ENCODE measurements at places on chromosomes 11 and 22.

- no peak for DNase-seq
These were observed 1.7 kb downstream of the CREBZF start for GRCh38 chr11:85663080-85663752.

GRCh38 chr22:26995235-26995634, 337.8 kb downstream of the MIAT start:
- no peak for DNase-seq

DNA sequence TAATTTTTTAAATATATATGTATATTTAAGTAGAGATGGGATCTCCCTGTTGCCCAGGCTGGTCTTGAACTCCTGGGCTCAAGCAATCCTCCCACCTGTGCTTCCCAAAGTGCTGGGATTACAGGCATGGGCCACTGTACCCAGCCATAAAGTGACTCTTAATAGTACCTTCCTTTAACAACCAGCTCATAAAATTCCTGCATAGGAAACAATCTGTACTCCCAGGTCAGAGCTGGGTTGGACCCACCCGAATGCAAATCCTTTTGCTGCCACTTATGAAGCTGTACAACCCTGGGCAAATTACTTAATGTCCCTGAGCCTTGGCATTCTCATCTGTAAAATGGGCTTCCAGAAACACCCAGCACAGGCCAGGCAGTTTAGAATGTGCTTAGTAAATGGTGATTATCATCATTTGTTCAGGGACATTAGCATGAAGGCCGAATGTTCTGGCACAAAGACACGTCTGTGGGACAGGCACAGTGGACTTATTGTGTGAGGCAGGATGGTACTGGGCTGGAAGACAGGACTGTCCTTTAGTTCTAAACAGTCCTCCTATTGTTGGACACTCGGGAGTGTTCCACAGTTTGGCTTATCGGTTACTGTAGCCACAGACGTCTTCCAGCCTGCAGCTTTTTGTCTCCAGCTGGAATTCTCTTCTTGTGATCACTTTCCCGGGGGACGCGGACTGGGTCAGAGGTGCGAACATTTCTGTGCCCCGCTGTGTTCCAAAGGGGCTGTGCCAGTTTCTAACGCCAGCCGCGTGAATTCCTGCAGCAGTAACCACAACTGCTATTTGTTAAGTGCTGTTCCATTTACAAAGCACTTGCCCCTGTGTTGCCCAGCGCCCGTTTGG, 6.0 kb downstream of the PDXP start:
- no peak for DNase-seq

GRCh38 chr11:47552056-47552565, 821 bp downstream of the CELF1 start:
- no peak for DNase-seq

GRCh38 chr11:66891851-66892660, 35.2 kb downstream of the LRFN4 start:
- DNase-seq, result no peak

DNA sequence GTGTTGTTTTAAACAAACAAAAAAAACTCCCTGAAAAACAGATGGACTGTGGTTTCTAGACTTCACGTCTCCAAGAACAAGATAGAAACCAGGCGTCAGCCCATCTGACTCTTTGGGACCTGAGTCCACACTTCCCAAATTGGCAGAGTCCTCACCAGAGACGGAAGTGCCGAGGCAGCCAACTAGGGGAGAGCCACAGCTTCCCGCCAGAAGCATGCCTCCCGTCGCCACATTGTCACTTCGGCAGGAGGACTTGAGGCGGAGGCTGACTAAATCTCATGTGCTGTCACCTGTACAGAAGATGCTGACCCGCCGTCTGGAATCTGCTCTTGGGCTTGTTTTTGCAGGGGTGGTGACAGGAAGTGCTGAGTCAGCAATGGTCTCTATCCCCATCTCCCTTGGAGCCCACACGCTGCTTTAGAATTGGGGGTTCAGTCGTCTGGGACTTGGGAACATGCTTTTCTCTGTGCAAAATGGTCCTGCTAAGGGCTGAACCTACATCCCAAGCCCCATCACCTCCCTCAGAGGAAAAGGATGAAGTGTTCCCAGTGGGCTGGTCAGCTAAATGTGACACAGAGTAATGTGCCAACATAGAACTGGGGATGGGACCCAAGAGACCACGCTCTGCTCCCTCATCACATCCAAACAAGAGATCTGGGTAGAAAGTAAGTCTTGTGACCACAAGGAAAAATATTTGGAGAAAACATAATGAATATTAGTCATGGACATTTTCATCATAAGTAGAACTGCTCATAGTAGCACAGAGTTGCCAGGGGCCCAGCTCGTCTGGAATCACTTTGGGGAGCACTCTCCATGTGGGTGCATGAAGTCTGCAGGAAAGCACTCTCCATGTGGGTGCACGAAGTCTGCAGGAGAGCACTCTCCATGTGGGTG, 152.9 kb downstream of the SNX19 start:
- DNase-seq, result no peak

DNA sequence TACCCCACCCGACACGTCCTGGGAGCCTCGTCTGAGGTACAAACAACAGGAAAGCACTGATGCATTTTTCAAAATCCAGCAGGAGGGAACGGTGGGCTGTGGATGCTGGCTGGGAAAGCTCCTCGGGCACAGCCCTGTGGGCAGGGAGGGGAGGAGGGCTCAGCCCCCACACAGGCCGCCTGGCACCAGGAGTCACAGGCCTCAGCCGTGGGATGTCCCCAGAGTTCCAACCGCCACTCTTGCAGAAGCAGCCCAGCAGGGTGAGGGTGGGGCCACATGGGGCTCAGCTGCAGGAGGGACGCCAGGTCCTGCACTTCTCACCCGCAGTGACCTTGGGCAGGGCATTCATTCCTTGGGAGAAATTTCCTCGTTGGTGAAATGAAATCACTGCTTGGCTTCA, 274.6 kb downstream of the BRD1 start:
- no peak for DNase-seq

DNA sequence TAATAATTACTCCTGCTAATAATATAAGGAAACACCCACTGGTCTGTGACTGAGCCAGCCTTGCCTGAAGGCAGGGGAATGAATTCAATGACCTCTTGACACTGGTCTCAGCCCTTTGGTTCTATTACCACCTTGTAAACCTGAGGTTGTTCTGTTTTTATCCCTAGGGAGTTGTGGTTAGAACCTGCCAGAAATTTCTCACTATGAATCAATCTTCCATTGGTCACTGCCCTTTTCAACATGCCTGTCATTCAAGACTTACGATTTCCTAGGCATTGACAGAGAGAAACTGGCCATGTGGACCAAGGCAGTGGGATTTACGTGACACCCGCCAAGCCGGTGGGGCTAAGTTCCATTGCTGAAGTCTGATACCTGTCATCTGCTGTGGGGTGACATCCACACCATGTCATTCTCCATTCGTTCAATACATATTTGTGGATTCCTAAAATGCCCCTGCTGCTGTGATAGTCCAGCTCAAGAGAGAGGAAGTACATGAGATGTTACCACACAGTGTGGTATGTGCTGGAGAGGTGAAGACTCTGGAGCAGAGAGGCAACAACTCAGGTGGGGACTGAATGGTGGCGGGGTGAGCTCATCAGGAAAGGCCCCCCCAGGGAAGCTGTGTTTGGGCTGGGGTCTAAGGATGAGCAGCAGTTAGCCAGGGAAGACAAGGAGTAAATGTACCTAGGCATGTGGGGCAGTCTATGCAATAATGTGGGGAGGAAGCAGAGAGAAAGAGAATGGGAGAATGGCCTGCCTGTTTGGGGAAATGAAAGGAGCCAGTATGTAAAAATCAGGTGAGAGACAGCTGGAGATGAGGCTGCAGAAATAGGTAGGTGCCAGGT, 15.2 kb upstream of the EHF start:
- no peak for DNase-seq

- DNase-seq, result no peak
These were observed 58.3 kb upstream of the CYP2D6 start for GRCh38 chr22:42188808-42189447.

DNA sequence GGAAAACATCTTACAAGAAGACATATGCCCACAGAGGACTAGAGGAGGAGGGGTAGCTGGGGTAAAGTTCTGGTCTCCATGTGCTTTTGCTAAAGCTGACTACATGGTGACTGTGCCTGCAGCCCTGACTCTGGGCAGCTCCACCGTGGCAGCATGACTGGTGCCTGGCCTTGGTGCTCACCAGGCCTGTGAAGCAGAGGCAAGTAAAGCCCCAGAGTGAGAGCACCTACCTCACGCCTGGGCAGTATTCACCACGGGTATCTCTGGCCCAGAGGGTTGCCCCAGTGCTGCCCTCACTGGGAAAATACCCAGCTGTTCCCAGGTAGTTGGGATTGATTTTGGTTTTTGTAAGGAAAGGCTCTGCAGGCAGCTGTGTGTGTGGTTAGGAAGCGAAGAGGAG, 78.3 kb downstream of the CTTN start:
- DNase-seq, result no peak

DNA sequence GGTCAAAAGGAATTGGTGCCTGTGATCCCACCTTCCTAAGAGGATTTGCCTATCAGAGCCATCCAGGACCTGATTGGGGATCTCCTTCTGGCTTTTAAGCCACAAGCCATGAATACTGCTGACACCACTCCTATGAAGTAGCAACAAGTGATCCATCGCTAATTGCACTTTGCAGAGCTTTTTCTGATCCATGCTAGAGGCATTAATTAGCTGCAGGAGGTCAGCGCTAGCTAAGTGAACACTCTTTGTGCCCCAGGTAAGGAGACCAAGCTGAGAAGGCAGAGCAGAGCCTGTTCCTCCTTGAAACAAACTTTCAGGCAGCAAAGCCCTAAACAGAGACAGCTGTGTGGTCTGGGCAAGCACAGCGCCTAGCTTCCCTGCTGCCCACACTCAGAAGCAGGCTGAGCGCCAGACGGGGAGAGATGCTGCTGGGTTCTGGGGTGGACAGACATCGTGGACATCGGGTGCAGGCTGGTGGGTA, 122.2 kb downstream of the ABTB2 start:
- DNase-seq, result no peak

GRCh38 chr11:87213444-87213843, 175.7 kb downstream of the TMEM135 start:
- no peak for DNase-seq

GRCh38 chr11:34495724-34496377, 17.7 kb downstream of the ELF5 start:
- DNase-seq, result no peak

- DNase-seq, result no peak
These were observed 1210.1 kb upstream of the TENM4 start for GRCh38 chr11:80650966-80651365.

DNA sequence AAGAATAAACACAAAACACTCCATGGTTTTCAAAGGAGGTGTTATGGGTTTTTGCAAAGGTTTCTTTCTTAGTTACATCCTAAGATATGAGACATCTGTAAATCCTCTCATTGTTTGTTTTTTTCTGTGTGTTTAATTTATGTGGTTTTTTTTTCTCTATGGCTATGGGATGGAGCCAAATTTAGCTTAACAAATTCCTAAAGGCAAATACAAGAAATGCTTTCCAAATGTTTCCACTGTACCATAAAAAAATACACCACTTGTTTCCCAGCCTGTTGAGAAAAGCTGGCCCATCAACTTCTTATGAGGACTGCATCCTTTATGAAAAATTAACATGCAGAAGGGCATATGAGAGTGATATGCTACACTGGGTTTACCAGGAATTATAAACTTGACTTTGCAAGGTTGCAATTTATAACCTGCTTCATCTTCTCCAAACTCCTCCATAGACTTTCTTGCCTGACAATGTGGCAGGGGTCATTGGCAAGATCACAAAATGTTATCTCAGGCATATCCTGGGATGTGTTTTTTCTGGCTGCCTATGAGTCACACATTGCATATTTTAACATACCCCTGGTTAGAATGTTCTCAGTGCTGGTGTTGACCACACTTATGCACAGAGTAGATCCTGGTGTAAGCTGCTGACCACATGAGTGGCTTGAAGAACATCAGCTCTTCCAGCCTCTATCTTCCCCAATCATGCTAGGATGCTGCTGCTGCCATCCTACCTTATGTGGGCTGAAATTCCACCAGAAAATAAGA, 137.6 kb upstream of the TTC12 start:
- DNase-seq, result no peak

GRCh38 chr11:105229257-105229656, 89.7 kb upstream of the CARD18 start:
- no peak for DNase-seq

DNA sequence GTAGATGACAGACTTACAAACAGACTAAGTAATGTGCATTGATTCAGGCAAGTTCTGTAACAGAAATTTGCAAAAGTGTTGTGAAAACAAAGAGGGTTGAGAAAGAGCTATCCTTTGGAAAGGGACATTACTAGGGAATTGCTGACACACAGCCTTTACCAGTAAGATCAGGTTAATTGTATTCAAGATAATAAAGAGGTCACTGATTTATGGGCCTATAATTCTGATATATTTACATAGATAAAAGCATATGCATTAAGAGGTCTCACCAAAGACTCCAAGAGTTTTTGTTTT, 138.7 kb downstream of the MAML2 start:
- DNase-seq, result no peak

GRCh38 chr11:20162824-20163782, 2.8 kb upstream of the DBX1 start:
- DNase-seq, result no peak

DNA sequence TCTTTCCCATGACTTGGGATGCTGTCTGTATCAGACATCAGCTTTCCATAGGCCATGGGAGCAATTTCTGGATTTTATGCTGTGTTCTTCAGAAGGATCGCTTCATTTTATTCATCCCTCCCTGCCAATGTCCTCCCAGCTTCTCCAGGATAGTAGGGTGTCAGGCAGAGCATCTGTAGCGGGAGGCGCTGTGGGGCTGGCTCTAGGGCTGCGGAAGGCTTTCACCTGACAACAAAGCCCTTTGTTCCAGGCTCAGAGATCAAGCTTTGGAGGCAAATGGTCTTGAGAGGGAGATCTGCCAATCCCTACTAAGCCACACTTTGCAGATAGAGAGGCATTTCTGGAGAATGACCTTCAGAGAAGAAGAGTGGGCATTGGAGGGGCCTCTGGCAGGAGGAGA, 29.5 kb upstream of the FTH1 start:
- DNase-seq, result no peak

- DNase-seq, result no peak
These were observed 79.7 kb upstream of the LINC01488 start for GRCh38 chr11:69401715-69402114.

DNA sequence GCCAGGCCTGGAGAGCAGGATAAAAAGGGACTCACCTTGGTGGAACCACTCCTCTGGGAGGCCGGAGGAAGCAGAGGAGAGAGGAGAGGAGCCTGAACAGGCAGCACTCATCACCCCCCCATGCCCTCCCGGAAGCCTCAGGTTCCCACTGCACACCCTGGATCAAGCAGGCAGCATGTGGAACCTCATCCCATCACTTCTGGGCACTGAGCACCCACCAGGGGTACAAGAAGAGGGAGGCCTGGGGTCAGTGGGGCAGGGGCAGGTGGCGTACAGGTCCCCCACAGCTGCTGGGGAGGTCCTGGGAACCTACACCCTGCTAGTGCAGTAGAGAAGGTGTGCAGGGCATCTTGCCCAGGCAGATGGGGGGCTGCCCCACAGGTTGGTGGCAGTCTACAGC, 35.1 kb upstream of the TXNRD2 start:
- DNase-seq, result no peak

GRCh38 chr11:103125462-103125861, 16.2 kb downstream of the DYNC2H1 start:
- DNase-seq, result no peak

GRCh38 chr11:109432105-109432504, 10.1 kb downstream of the C11orf87 start:
- no peak for DNase-seq

GRCh38 chr22:43910178-43910695, 13.4 kb upstream of the PNPLA3 start:
- no peak for DNase-seq

GRCh38 chr11:128155590-128155989, 431.8 kb downstream of the ETS1 start:
- DNase-seq, result no peak

All from omental fat pad (tissue), 4 donors.